ENCODE measurements at places on chromosomes 12 and 14. TPM values are rescaled to one million over a fixed set of nuclear protein-coding genes. Genes with fewer than 3 reads are reported as not detected.

The TAS2R8 gene
- not detected for total RNA-seq

DNA sequence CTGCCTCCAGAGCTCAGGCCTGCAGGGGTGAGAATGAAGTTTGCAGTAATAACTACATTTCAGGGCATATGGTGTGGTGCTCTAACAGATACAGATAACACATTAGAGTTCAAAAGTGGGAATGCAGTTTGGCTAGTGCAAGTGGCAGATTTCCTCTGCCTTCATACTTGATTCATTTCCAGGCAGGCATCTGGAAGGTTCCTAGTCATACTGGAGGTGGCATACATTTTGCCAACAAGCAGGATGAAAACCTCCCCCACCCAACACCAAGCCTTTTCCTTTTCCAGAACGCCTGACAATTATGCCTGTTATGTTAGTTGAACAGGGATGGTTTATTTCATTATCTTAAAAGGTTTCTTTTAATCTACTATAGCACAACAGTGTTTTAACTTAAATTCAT is 24.3 kb downstream of the VTI1B start:
- no peak for DNase-seq

GRCh38 chr14:81447021-81447764 is 47.1 kb upstream of the STON2 start:
- DNase-seq = no peak

- peak; percentile 53 for DNase-seq
Measured at GRCh38 chr12:12018454-12018853, 52.3 kb upstream of the BCL2L14 start.

DNA sequence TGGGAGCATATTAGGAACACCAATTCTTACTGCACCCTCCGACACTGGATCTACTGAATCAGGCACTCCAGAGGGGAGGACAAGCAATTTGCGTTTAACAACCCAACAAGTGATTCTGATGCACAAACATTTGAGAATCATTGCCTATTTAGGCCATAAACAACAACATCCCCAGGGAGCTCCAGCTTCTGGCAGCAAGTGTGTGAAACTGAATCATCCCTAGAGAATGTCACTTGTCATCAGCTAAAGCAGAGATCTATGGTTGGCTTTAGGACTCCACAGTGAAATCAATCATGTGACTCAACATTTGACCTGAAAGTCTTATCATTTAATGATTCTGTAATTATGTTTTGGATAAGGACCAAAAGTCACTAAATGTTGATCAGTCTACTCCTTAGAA is 505.0 kb upstream of the FLRT2 start:
- no peak for DNase-seq

Data from sigmoid colon (tissue), 7 donors.